Activated CD4-positive, alpha-beta T cell treated with anti-CD3 and anti-CD28 coated beads, Interleukin-2, amount 10 ng/mL, durations not matched to agents 24 days and 14 days (primary cell): ENCODE measurements at places on chromosomes 3 and 15. TPM values are rescaled to one million over a fixed set of nuclear protein-coding genes. Genes with fewer than 3 reads are reported as not detected.
A peak's percentile ranks its signal among the peaks of the same experiment; 100 is the strongest.

DNA sequence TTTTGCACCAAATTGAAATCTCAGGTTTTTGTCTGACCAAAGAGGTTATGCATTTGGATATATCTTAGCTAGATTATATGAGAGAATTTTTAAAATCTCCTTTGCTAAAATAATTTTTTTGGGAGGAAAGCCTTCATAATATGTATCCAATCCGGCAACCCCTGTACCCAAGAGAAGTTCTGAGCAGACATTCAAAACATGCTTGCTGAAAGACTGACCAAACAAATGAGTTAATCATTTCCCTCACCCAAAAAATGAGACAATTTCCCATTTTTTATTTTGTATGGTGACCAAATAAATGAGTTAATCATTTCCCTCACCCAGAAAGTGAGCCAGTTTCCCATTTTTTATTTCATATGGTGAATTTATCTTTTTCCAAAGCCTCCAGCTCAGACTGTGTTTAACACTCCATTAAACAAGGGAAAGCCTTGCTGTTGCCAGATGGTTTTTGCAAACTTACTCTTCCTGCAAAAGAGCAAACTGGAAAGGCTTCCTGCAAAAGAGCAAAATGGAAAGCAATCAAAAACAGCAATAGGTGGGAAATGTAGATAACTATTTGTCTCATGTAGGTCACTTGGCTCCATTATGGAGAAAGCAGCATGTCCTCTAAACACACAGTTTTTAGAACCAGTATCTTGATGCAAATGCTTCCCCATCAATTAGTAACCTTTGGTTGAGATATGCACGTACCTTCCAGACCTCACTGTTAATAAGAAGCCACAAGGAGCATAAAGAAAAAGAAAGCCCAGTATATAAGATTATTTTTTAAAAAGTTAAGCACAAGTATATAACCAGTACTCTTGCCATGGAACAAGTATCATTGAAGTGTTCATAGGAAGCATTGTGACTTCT, 78.4 kb upstream of the OSTN start:
- DNase-seq, result no peak

DNA sequence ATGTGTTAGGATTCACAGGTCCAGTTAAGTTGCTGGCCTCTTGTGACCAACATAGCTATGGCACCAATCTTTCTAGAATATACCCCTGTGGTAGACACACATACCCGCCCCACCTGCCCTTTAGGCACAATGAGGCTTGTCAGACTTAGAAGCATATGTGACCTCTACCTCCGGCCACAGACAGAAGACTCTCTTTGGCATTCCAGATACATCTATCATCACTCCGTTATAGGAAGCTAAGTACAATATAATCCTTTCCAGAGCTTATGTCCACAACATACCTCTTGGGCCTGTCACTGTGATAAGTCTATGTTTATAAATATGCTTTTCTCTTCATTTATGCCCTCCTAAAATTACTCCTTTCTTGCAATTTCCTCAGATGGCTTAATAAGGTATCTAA, 39.8 kb downstream of the CD47 start:
- no peak for DNase-seq

GRCh38 chr3:194682694-194683310, 2.9 kb upstream of the FAM43A start:
- peak; percentile 91 for DNase-seq

GRCh38 chr15:94177112-94177511, 54.2 kb upstream of the MCTP2 start:
- no peak for DNase-seq

DNA sequence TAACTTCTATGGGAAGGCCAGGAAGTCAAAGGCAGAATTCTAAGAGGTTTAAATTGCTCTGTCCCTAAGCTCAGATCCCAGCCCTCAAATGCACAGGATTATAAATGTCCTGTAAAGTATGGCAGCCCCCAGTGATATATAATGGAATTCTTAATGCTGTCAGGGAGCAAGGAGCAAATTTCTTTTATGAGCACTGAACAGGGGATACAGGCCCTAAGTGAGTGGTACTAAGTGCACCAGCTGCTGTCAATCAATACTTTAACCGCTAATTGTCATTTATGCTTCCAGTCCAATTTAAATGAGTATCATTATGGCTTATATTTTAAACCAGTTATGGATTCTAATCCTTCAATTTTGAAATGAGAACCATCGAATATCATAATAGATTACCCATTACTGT, 4.7 kb downstream of the SLC9A9 start:
- DNase-seq, result no peak

GRCh38 chr15:56394909-56395308, 29.7 kb downstream of the TEX9 start:
- no peak for DNase-seq

DNA sequence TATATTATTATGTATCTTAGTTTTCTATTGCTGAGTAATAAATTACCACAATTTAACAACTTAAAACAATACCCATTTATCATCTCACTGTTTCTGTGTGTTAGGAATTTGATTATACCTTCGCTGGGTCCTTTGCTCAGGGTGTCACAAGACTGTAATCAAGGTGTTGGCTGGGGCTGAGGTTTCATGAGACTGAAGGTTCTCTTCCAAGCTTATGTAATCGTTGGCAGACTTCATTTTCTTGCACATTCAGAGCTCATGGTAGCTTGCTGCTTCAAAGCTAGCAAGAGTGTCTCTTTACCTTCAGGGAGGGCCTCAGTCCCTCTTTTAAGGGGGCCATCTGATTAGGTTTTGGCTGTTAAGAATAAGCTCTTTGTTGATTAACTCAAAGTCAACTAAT, 293.1 kb downstream of the POLQ start:
- DNase-seq, result no peak

- no peak for DNase-seq
Observed at GRCh38 chr15:44034933-44035624, 160.0 kb downstream of the FRMD5 start.

- DNase-seq, result no peak
Observed at GRCh38 chr15:60758961-60759729, 280.2 kb upstream of the ICE2 start.

DNA sequence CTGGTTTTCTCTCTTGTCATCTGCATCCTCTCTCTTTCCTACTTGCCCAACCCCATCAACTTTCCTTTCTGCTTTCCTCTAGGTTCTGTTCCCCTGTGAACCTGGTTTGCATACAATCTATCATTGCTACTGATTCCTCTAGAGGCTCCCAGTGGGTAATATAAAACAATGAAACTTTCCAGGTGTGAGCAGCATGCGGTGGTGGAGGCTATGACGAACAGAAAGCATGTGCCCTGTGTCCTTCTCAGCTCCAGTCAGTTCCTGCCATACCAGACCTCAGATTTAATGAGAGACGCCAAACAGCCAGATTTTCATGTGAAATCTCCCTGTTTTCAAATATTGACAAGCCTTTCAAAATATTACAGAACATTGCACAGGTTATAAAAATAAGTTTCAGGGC, 3.5 kb upstream of the ACAP2 start:
- DNase-seq, result peak; percentile 55

DNA sequence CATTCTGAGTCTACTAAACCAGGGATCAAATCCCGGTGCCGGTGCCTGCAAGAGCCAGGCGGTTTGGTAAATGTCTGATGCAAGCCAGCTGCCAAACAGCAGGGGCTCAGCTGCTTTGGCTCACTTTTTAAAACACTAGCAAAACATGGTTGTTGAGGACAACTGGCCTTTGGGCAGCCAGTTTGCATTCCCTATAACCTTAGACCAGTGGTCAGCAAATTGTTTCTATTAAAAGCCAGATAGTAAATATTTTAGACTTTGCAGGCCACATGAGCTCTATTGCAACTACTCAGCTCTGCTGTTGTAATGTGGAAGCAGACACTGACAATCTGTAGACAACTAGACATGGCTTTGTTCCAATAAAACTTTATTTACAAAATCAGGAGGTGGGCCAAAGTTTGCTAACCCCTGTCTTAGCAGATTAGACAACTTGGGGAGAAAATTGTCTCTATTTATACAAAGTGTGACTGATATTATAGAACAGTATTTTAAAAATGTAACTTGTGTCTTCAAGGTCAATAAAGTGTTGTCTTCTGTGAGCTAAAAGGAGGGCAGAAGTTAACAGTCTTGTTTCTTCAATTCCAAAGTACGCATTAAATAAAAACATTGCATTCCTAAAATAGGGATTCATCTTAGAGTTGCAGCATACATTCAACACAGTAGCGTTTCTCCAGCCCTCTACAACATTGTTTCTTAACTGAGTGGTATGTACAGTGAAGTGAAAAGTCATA, 67.6 kb downstream of the SSUH2 start:
- no peak for DNase-seq

GRCh38 chr3:34189133-34189532, 390.7 kb downstream of the PDCD6IP start:
- no peak for DNase-seq

DNA sequence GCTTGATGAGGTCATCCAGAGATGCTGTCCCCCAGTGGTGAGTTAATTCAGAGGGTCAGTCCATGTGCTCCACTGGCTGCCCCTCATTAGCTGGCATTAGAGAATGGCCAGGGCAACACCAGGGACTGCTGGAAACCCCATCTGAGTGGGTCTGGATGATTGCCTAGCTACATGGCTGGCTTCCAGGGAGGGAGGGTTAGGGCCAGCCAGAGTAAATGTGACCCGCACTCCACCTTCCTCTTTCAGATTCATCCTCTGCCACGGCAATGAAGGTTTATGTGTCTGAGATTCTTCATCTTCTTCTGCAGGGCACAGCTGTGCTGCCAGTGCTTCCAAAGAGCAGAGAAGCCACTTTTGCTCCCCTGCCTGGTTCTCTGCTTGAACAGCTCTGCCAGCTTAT, 391.9 kb downstream of the OCA2 start:
- DNase-seq, result no peak

GRCh38 chr3:170222647-170223541, 670 bp downstream of the PRKCI start:
- DNase-seq, result no peak

DNA sequence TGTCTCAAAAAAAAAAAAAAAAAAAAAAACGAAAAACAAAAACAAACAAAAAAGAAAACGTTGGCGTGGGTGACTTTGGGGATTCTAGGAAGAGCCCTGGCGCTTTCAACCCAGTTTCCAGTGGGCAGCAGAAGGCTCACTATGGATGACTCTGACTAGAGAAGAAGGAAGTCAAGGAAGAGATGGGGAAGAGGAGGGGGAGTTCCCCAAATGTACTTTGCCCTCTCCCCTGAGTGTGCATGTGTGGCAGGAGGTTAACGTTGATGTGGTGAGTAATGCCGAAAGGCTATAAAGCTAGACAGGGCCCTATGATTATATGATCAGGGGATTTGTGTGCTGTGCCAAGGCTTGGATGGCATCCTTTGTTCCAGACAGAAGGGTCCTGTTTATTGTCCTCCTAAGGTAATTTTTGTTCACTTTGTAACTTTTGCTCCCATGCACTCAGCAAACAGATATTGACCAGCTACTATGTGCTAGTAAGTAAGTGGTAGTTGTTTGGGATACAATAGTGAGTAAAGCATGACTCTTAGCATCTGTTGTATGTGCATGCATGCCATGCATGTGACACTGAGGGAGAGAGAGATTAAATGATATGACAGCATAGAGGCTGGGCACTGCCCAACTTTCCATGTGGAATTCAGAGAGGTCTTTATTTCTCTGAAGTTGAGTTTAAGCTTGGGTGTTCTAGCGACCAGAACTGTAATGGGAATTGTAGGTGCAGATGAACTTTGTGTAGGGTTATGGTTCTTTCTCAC, 750 bp upstream of the HHLA2 start:
- no peak for DNase-seq

GRCh38 chr15:66720206-66721010, 18.4 kb downstream of the SMAD6 start:
- DNase-seq, result peak; percentile 80

- DNase-seq, result no peak
Observed at GRCh38 chr15:68047826-68048225, 6.3 kb upstream of the PIAS1 start.

DNA sequence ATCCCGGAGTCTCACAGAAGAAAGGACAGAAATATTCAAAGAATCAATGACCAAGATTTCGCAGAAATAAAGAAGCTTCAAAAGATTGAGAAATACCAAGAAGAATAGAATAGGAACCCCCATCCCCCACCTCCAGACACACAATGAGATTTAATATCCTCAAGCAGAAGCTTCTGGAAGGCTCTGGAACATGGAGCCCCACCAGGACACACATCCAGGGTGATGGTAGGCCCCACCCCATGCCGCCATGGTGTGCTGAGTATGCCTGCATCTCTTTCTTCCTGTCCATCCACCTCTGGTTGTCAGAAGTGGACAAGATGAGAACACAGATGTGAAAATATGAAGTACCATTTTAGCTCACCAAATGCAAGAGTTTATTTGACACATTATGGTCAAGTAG, 19.3 kb downstream of the PRR23E start:
- peak; percentile 34 for DNase-seq

GRCh38 chr3:8737823-8738222, 4.2 kb downstream of the CAV3 start:
- no peak for DNase-seq

DNA sequence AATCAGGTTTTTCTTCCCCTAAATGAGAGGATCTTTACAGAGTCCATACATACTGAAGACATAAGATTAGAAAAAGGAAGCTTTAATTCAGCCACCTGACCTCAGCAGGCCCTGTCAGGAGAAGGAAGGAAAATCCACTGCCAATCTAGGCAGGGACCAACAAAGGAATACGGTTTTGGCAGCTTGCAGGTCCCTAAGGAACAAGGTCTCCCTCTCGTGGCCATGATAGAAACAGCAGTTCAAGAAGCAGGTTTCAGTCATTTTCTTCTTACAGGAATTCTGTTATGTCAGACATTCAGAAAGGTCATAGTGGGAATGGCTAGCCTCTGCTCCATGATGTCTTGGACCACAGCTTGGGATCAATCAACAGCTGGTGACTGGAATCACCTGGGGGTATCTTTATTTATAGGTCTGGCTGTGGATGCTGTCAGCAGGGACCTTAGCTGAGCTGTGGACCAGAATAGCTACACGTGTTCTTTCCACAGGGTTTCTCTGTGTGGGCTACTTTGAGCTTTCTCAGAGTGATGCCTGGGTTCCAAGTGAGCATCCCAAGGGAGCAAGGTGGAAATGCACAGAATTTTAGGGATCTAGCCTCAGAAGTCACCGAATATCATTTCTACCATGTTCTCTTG, 9.4 kb upstream of the CMSS1 start:
- DNase-seq, result peak; percentile 81

PLCH1 gene
- 0.38 TPM in 1 of 2 replicates, not detected in the other for total RNA-seq

TRH gene
- not detected in 2 replicates for total RNA-seq

ASB14 gene
- not detected in 2 replicates for total RNA-seq

CCNB2 gene
- total RNA-seq, result 38.6 and 39.2 TPM in 2 replicates

MED12L gene
- 2.5 and 4.9 TPM in 2 replicates for total RNA-seq

LRRIQ4 gene
- 0.09 and 0.21 TPM in 2 replicates for total RNA-seq

TMEM158 gene
- 0.44 and 0.66 TPM in 2 replicates for total RNA-seq

IL20RB gene
- total RNA-seq, result 1.5 and 1.8 TPM in 2 replicates

IGF2BP2 gene
- 0.64 and 0.89 TPM in 2 replicates for total RNA-seq
